Anterior cingulate cortex (tissue), 58 donors: ENCODE measurements at places on chromosomes 2 and 18.

GRCh38 chr18:41949206-41949920, 5.7 kb upstream of the PIK3C3 start:
- no peak for DNase-seq

DNA sequence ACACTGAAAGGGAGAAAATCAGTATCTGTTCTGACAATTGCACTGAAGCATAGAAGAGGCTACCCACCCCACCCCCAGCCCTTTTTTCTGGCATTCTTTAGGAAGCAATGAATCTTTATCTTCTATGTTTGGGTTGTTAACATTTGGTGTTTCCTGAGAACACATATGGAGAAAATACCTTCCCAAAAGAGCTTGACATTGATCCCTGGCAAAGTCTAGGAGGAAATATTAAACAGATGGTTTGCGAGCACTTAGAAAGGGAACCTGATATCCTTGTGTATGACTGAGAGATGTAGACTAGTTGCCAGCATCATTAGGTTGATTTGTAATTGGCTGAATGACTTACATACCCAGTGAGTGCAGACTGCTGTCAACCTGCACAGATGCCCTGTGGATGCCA, 42.9 kb downstream of the DOK1 start:
- no peak for DNase-seq

- DNase-seq = no peak
Measured at GRCh38 chr18:78526275-78526674, 453.3 kb upstream of the SALL3 start.

GRCh38 chr2:99431587-99432275, 58.1 kb downstream of the REV1 start:
- no peak for DNase-seq

- DNase-seq = no peak
Measured at GRCh38 chr2:241399941-241400922, 44.1 kb downstream of the FARP2 start.

DNA sequence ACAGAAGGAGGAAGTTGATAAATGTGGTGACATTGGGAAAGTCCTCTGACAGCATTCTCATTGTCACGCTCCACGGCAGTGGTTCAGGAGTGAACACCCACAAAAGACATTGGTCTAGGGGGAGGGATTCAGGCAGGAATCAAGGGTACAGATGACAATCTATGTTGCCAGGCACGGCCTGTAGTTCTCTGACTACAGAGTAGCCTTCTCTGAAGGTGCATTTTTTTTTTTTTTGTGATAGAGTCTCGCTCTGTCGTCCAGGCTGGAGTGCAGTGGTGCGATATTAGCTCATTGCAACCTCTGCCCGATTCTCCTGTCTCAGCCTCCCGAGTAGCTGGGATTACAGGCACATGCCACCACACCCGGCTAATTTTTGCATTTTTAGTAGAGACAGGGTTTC, 7.4 kb upstream of the MOB1A start:
- no peak for DNase-seq
